ENCODE measurements at places on chromosomes 5 and 9.
A peak's percentile ranks its signal among the peaks of the same experiment; 100 is the strongest.

GRCh38 chr9:35757226-35757891 lies 3.3 kb upstream of the MSMP start:
- DNase-seq = no peak

- DNase-seq = no peak
These were observed 210.8 kb upstream of the ELL2 start for GRCh38 chr5:96172436-96172835.

- no peak for DNase-seq
These were observed 212.0 kb downstream of the BRINP1 start for GRCh38 chr9:119157196-119157595.

- DNase-seq = peak; percentile 85
These were observed 11.5 kb downstream of the SMIM3 start for GRCh38 chr5:150789943-150790611.

GRCh38 chr9:75378036-75378435 lies 289.7 kb downstream of the OSTF1 start:
- no peak for DNase-seq

DNA sequence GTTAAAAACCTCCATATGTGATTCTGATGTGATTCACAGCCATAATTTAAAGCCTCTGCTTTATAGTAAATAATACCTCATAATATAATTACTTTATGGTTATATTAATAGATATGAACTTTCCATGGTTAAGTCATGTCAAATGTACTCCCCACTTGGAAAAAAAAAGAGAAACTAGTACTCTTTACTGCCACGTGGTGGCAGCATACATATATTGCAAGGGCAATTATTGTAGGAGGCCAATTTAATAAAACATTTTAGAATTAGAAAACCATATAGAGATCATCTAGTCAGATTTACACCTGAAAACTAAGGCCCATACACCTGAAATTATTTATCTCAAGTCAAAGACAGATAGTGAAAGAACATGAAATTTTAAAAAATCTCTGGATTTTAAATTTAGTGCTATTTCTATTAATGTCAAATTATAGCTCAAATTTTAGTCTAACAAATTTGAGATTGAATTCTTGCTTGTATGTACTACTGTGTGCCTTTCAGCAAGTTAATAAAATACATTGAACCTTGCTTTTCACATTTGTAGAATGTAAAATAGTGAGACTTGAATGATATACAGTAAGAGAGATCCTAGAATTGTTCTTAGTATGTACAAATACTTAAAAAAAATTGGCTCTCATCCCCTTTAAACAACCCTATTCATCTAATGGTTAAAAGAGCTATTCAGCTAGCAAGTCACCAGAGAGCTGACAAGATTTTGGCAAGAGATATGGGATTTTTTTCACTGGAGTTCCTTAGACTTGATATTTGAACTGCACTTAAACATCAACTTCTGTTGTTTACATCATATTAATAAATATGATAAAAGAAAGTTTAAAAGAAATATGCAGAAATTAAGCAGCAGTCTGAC lies 603.8 kb downstream of the TLE4 start:
- DNase-seq = no peak

GRCh38 chr9:31137176-31138160 lies 1247.0 kb upstream of the ACO1 start:
- DNase-seq = no peak

DNA sequence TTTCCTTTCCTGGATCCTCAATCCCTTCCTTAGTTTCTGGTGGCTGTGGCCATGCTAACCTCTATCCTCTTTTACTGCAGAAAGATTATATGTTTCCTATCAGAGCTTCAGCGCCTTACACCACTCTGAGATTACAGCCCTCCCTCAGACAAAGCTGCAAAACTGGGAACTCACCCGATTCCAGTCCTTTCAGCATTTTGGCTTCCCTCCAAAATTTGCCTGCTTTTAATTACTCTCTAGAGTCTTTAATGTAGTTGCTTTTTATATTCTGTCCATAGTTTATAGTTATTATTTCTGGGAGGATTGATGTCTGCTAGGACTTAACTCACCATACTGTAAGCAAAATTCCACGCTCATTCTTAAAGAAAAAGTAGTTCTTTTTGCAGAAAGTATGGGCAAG lies 110.2 kb downstream of the NSG2 start:
- peak; percentile 4 for DNase-seq

DNA sequence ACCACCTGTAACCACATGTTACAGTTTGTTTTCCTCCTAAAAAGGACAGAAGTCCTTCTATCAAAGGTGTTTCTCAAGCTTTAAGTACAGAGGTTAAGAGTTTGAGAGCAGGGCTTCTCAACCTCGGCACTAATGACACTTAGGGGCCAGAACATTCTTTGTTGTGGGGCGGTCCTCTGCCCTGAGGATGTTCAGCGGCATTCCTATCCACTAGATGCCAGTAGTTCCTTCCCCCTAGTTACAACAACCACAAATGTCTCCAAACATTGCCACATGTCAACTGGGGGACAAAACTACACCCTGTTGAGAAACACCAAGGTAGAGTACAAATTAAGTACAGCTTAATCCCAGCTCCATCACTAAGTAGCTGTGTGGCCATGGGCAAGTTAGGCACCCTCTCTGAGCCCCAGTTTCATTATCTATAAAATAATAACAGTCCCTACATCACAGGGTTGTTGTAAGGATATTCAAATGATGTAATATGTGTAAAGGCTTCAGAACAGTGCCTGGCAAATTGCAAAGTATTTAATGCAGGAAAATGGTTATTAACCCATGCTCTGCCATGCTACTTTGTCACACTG lies 44.6 kb downstream of the PIP5K1B start:
- no peak for DNase-seq

DNA sequence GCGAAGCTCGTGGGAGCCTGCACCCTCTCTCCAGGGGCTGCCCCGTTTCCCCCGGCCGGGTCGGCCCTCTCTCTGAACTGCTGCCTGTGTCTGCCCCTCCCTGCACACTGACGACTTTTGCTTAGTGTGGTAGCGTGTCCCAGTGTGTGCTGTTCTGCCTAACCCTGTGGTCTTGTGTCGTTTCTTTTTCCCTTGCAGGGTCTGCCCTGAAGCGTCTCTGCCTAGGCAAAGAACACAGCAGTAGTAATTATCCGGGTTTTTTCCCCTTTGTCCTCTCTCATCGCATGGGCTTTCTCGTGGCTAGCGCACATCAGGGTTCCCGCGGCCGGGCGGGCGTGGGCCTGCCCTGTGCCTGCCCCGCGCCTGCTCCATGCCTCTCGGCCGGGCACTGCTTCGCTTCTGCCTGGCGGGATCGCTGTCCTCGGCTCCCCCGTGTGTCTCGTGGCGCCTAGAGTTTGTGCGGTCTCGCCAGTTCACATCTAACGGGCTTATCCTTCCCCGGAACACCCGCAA lies 122.7 kb downstream of the WNK2 start:
- no peak for DNase-seq

DNA sequence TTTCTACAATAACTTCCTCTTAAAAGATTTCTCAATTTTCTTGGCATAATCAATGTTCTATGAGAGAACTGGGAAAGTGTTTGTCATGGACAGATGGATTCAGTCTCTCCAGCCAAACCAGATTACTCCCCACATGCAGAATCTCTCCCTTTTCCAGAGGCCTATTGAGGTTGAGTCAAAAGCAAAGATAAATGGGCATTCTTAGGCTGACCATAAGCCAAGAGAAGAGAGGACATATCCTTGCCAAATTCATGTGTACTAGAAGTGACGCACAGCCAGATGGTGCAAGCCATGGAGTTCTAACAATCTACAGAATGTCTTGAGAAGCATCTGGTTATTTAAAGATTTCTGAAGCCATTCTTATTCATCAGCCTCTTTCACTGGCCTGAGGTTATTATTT lies 2115.0 kb downstream of the MAT2B start:
- no peak for DNase-seq

DNA sequence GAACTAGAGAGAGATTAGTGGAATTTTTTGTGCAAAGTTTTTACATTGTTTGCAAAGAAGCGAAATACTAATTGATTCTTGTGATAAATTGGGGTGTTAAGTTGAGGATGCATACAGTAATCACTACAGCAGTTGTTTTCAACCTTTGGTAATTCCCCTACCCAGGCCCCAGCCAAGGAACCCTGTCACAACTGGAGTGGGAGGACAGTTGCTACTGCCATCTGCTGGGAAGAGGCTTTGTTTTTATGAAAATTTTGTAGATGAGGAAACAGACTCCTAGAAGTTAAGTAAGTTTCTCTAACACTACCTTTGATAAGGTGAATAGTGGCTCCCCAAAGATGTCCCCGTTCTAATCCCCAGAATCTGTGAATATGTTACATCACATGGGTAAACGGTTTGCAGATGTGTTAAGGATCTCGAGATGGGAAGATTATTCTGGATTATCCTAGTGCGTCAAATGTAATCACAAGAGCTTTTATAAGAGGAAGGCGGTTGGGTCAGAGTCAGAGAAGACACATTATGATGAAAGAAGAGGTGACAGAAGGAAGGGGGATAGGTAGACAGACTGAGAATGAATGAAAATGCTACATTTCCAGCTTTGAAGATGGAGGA lies 34.0 kb upstream of the PPP1R2B start:
- no peak for DNase-seq

DNA sequence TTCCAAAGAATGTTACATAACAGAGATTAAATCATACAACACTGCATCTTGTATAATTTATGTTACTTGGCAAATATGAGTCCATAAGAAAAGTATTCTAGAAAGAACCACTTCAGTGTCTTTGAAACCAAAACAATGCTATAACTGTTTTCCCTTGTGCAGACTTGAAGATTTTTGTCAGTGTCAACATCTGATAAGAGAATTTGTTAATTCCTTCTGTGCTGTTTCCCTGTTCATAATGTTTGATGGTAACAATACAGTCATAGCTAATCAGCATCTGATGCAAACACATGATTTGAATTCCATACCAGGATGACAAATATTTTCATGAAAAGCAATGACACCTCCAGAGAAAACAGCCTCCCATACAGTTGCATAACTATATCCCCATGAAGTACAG lies 306.8 kb downstream of the SEMA5A start:
- no peak for DNase-seq

DNA sequence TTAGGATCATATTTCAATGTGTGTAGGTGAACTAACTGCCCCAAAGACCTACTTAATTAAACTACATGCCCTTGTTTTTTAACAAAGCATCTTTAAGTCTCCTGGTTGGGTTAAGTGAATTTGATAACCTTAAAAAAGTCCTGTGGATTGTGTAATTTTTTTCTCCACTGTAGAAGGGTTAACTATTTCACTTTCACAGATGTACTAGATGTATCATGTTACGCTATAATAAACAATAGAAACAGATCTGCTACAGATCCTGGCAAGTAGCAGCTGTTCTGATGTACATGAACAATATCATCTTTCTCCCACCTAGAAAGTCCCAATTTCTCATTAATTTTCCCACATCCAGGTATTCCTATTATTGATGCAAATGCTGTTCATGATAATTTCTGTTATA lies 18.9 kb downstream of the KIF24 start:
- no peak for DNase-seq

DNA sequence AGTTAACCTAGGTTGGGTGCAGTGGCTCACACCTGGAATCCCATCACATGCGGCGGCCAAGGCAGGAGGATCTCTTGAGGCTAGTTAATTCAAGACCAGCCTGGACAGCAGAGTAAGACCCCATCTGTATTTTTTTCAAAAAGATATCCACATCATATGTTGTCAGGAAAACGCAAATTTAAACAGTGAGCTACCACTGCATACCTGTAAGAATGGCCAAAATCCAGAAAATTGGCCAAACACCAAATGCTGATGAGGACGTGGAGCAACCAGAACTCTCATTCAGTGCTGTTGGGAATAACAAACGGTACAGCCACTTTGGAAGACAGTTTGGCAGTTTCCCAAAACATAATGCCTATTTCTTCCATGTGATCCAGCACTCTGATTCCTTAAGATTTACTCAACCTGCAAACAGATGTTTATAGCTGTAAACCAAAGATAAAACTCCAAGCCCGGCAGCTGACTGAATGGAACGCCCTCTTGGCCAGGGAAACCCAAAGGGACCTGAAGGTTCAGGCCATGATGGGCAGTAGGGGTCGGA lies 12.4 kb downstream of the CEL start:
- no peak for DNase-seq

DNA sequence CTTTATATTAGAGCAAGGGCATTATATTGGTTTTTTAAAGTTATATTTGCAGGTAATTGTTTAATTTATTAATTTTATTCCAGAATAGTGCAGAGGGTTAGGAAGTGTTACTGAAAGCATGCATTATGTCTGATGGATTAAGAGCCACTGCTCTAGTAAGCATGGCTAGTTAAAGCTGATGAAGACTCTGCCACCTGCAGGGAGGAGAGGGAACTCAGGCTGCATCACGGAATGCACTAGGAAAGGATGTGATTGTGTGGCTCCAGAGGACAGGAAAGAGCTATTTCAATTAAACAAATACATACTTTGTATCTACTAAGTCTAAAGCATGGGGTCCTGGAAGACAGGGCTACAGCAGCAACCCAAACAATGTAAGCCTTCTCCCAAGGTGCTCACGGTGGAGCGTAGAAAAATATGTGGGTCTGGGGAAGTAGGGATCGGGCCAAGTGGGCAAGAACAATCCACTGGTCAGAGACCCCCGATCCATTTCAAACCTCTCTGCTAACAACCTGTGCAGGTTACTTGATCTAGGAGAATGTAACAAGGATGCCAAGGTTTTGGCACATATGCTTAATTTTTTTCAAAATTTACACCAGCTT lies 15.3 kb upstream of the GRXCR2 start:
- DNase-seq = no peak

DNA sequence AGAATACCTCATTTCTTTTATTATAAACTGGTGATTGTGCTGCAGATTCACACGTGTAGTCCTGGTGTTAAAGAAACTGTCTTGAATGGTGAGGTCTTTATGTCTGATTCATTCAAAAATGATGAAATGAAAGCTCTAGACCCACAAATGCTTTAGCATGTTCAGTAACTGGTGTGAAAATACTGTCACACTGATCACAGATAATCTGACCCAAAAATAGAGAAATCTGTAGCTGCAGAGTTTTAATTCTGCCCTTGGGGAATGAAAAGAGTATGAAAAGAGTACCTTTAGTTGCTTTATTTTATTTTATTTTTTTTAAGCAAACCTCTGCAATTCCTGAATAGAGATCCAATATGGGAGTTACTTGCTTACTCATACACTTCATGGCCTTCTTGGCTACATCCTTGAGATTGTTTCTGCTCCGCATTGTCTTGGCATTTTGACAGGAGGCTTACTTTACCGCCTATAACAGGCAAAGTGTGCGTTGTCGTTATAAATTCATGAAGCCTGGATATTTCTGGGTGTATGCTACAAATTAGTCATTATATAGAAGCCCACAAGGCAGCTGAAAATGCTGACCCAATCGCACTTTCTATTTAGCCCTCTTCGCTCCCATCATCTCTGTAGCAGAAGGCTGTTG lies 2.7 kb downstream of the RGMB start:
- no peak for DNase-seq

- DNase-seq = no peak
These were observed 13.1 kb downstream of the PMPCA start for GRCh38 chr9:136423432-136424146.

Data from ascending aorta (tissue), 2 donors.